Mesenchymal stem cell (in vitro differentiated cells and primary cell): ENCODE measurements at places on chromosomes 6 and 20.

DNA sequence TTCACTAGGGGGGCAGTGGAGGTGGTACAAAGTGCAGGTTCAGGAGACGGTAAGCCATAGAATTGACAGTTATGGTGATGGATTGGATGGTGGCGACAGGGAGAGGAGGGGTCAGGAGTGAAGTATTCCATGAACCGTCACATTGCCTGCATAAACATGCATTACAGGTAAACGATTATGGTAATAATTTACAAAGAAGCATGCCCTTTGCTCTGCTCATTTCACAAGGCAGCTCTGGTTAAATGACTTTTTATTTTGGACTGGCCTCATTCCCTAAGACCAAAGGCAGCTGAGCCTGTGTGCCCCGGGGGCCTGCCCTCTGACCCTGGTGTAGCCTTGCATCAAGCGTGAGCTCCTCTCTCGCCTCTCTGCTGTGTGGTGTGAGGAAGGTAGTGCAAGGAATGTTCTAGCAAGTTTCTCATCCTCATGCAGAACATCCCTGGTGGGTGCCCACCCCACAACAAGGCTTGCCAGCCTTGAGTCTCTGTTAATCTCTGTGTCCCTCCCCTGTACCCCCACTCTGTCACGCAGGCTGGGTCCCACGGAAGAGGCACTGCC is 59.0 kb downstream of the PPP1R14C start:
- DNase-seq, result no peak

DNA sequence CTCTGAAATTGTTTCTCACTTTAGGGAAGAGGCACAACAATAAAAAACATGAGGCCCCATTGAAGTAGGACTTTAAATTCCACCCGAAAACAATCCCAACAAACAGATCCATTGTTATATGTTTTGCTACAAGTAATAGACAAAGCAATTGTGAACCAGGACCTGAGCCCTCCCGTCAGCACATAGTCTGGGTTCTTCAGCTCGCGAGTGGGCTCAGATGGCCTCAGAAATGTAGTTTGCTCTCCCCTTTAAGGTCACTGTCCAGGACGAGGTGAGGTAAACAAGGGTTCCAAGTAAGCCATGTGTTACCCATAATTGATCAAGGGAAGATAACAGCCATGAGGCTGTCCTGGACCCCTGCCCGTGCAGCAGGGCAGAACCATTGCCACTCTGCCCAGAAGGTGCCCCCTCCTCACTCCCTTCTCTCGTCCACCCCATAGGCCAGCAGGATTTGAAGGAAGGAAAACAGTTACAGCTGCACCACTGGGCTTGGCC is 160.1 kb upstream of the QKI start:
- no peak for DNase-seq

DNA sequence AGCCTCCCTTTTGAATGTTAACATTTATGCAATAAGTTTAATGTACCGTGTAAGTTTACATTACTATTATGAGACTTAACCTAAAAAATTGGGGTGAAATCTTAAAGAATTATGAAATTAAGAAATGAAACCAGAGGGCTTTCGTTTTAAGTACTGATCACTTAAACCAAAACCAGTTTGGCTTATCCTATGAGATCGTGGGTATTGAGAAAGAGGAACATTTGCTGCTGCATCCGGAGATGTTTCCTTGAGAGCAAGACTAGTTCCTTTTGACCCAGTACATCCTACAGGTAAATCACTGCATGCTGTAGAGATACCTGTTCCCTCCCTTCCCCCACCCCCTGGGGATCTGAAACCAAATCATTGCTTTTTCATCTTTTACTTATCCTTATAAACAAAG is 201.3 kb downstream of the ESR1 start:
- DNase-seq, result no peak

GRCh38 chr6:126848119-126848518 is 270.4 kb upstream of the RSPO3 start:
- no peak for DNase-seq

- DNase-seq, result no peak
Measured at GRCh38 chr20:24303393-24304170, 165.8 kb upstream of the SYNDIG1 start.

GRCh38 chr20:58306421-58307261 is 2.9 kb upstream of the RAB22A start:
- DNase-seq, result peak; percentile 65

DNA sequence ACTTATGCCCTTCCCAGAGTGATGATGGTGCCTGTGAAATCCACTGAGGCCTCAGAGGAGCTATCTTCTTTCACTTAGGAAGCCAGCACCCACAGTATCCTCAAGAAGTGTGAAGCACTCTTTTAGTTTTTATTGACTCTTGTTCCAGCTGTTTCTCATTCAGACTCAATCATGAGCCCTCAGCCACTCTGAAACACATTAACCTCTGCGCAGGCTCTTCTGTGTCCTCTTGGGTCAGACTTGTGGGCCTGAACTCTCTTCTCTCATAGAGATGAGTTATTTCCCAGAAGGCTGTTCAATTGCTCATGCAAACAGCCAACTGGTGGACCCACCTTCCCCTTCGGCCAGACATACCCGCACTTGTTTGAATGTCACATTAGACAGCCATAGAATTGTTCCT is 27.8 kb upstream of the PREP start:
- DNase-seq, result no peak

- DNase-seq, result no peak
Measured at GRCh38 chr20:24254480-24254879, 214.9 kb upstream of the SYNDIG1 start.

DNA sequence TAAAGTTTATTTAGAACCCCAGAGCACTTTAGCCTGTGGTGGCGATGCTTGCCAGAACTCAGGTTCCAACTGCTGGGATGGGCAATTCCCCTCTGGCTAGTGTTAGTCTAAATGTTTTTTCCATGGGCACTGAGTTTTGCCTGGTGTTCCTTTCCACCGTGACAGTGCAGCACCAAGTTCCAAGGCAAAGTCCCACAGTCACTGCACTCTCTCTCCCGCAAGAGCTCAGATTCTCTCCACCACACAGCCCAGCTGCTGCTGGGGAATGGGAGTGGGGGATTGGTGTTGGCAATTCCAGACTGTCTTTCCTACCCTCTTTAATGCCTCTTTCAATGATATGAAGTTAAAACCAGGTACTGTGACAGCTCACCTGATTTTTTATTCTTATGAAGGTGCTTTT is 247.6 kb downstream of the ALDH8A1 start:
- no peak for DNase-seq

DNA sequence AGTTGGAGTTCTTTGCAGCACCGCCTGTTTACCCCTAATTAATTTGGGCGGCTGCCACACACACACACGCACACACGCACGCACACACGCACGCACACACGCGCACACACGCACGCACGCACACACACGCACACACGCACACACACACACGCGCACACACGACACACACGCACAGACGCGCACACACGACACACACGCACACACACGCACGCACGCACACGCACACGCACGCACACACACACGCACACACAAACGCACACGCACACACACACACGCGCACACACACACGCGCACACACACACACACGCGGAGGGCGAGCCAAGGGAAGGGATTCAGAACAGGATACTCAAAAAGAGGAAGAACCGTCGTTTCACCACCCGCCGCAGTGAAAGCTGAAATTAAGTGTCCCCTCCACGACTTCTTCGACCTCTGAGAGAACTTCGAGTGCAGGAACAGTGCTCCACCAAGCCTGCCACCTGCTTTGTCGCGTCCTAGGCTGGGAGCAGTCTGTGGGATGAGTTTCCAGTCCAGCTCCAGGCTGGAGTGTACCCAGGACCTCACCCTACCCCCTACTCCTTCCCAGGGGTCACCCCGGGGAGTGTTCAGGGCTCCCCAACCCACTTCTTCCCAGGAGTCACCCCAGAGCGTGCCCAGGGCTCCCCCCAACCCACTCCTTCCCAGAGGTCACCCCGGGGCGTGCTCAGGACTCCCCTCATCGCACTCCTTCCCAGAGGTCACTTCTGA is 1.1 kb downstream of the RNASET2 start:
- DNase-seq, result peak; percentile 25
